Iris pigment epithelial cell (primary cell): ENCODE measurements at places on chromosomes 5 and 9.

GRCh38 chr9:69746859-69747560, 12.8 kb downstream of the PTAR1 start:
- no peak for DNase-seq

GRCh38 chr5:138495351-138495750, 30.1 kb downstream of the EGR1 start:
- DNase-seq: no peak

GRCh38 chr5:56669534-56670483, 145.5 kb upstream of the MAP3K1 start:
- DNase-seq: peak; percentile 23

DNA sequence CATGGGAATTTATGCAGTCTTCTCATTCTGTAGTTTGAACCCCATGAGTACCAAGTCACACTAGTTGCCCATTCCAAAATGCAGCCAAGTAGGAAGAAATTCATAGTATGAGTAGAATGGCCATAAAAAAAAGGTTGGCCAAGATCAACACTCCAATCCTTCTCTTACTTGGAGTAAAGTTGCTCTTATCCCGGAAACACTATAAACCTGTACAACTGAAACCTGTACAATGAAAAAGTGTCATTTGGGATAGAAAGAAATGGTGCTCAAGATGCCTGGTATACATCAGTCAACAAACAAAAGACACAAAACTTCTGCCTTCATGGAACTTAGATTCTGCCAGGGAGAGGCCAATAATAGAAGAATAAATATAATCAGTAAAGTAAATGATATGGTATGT, 325.0 kb downstream of the NFIB start:
- DNase-seq: no peak

DNA sequence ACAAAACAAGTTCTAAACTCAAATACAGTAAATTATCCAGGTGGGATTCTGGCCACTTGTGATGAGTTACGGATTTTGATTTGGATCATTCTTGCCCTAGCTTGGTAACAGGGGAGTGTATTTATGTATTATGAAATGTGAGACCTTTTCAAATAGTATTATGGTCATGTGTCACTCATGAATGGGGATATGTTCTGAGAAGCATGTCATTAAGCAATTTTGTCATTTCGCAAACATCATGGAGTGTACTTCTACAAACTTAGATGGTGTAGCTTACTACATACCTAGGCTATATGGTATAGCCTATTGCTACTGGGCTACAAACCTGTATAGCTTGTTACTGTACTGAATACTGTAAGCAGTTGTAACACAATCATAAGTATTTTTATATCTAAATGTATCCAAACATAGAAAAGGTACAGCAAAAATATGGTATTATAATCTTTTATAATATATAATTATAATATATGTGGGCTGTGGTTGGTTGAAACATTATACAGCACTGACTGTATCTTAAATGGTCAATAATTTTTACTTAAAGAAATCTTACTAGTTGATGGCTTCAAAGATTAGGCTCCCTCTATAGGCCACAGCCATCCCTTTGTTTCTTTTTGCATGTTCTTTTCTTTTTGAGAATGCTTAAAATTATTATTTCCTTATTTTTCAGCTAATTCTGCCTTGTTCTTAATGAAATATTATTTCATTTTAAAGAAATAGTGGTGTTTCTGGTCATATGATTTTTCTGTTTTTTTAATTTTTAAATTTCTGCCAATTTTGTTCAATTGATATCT, 128.4 kb downstream of the MAST4 start:
- DNase-seq: no peak
